Eye (tissue), 1 donor: ENCODE measurements at places on chromosomes 13 and 19.

DNA sequence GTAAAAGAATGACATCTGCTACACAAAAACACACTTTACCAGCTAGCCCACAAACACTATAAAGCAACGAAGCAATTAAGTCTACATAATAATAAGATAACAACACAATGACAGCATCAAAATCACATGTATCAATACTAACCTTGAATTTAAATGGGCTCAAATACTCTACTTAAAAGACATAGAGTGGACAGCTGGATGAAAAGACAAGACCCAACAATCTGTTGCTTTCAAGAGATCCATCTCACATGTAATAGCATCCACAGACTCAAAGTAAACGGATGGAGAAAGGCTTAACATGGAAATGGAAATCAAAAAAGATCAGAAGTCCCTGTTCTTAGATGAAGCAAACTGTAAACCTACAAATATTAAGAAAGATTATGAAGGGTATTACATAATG is 2175.9 kb downstream of the PCDH9 start:
- DNase-seq = no peak

GRCh38 chr19:50512999-50513745 is 541 bp downstream of the ASPDH start:
- DNase-seq = no peak

- DNase-seq = no peak
Measured at GRCh38 chr19:41944336-41944735, 14.8 kb downstream of the RABAC1 start.

DNA sequence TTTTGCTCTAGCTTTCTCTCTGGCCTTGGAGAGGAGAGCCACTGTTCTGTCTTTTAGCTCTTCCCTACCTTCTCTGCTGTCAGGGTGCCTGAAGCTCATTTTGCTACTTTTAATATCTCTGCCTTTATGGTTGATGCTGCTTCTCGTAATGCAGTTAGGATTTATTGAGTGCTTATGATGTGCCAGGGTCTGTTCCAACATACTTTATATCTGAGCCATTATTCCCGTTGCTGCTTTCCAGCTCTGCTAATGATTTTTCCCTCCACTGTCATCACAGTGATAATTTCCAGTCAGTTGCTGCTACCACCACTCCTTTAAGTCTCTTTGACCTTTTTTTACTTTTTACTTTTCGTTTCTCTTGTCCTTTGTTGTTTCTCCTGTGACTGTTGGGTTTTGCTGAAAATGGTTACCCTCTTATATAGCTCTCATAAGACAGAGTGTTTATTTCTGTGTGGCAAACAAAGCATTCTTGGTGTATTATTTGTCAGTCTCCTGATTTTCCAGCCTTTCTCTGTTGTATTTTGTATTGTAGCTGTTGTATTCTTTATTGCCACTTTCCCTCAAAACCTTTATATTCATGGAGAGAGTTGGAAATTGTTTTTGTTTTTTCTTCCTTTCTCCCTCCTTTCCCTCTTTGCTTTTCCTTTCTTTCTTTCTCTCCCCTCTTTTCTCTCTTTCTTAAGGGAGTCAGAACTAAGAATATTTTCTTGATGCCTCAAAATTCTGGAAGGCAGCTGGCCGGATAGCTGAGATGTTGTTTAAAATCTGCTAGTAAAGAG is 37.4 kb downstream of the COG6 start:
- DNase-seq = no peak

GRCh38 chr13:105276571-105276970 is 1258.9 kb downstream of the EFNB2 start:
- DNase-seq = no peak

- peak; percentile 87 for DNase-seq
Measured at GRCh38 chr13:51148952-51149573, 38.0 kb upstream of the C13orf42 start.

DNA sequence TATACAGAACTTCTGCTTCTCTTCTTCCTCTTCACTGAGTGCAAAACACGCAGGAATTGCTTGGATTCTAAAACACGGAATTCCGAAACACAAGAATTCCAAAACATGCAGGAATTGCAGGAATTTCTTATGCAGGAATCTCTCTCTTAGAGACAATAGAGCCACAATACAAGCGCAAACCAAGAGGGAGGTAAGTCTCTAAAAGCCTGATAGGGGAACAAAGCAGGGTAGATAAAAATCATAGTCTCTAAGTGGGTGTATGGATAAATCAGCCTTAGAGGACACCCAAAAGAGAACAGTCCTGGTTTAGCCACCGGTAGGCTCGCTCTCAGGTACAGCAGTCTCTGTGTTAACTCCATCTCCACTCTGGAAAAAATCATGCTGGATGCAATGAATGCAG is 112.9 kb downstream of the LHFPL6 start:
- no peak for DNase-seq

DNA sequence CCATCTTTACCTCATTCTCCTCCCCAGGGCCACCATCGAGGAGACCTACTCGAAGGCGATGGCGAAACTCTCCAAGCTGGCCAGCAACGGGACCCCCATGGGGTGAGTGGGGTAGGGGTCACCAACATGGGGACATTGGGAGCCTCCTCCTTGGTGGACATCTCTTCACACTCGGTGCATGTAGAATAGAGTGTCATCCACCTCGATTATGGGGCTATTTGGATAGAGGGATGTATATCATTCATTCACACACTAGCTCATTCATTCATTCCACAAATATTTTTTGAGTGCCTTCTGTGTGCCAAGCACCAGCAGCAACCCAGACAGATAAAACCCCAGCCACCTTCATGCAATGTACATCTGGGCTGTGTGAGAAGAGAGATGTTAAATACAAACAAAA is 13.1 kb downstream of the FCHO1 start:
- no peak for DNase-seq

DNA sequence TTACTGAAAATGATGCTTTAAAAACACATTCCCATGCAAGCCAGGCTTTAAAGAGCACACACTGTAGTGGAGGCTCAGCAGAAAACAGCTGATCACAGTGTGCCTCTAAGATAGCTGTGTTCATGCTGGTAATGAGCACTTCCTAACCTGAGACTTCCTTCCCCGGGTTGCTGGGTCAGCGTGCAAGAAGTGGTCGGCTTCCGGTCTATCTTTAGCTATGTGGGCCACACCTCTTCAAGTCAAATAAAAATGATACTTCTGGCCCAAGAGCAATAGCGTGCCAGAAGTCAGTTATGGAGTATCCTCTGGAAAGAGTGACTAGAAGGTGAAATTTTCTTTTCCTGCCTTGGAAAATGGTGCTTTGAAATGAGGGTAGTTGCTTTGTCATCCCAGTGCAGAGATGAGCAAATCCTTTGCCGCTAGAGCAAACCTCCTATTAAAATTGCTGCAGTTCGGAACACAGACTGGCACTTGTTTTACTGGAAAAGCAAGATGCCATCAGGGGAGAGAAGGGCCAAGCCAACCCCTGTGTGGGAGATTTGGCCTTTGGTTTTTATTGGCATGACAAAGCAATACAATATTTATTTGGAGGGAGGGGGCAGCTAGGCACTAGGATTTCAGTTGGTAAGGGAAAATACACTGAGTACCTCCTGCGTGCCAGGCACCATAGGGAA is 64.2 kb downstream of the ARHGAP35 start:
- no peak for DNase-seq

DNA sequence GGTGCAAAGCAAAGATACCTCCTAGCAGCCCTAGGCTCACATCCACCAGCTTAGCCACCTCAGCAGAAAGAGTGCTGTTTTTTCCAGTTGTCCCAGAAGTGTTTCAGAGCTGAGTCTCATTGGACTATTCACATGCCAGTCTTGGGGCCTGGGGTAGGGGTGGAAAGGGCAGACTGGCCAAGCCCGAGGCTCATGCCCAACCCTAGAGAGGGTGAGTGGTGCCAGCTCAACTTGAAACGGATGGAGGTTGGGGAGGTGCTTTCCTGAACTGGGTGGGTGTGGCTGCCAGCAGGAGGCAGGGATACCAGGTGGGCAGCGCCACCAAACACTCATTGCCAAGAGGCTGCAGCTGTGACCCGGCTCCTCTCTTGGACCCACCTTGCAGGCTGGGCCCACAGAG is 116.9 kb downstream of the DPF1 start:
- DNase-seq = no peak

- peak; percentile 21 for DNase-seq
Measured at GRCh38 chr13:107043021-107043956, 475.4 kb upstream of the ARGLU1 start.

GRCh38 chr13:52127378-52127777 is 1.5 kb downstream of the NEK5 start:
- DNase-seq = no peak

GRCh38 chr13:109235901-109236300 is 550.5 kb downstream of the IRS2 start:
- DNase-seq = no peak

GRCh38 chr19:48363500-48363809 is 285 bp downstream of the TMEM143 start:
- no peak for DNase-seq

GRCh38 chr19:8336072-8336569 is 6.9 kb downstream of the KANK3 start:
- no peak for DNase-seq

- no peak for DNase-seq
Measured at GRCh38 chr13:37076818-37077217, 17.3 kb upstream of the SUPT20H start.

- no peak for DNase-seq
Measured at GRCh38 chr13:44266305-44266704, 107.3 kb upstream of the SERP2 start.

GRCh38 chr13:105282406-105283285 is 1252.8 kb downstream of the EFNB2 start:
- DNase-seq = peak; percentile 25

DNA sequence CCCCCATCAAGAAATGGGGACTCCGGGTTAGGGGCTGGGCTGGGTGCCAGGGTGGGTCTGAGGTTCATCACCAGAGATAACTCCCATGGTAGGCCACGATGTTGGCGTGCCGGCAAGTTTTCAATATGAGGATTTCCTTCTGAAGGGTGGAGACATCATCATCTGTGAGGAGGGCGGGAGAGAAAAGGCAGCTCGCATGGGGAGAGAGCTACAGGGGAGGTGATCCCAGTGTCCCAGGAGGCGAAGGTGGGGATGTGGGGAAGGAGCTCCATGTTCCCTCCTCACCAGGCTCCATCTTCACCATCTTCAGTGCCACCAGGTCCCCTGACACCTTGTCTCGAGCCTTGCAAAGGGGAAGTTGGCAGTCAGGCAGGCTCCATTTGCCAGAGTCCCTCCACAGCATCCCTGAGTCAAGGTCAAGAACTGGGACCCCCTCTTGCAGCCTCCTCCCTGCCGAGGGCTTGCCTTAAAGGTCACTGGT is 430 bp downstream of the MAP4K1 start:
- no peak for DNase-seq

DNA sequence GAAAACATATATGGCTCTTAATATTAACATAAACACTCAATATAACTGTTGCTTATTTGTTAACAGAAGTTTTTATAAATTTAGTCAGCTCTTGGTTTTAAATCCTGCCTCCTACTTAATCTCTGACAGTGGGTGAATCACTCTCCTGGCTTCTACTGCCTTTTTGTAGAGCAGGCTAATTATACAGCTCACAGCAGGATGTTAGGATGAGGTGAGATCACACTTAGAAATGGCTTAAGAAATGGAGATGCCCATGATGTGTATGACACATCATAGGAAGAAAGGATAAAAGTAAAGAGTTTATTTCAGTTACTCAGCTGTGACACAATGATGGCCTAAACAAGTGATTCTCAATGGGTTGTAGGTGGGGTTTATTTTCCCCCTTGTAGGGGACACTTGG is 345.6 kb downstream of the SPRY2 start:
- DNase-seq = no peak

- DNase-seq = no peak
Measured at GRCh38 chr19:40416918-40417642, 3.9 kb upstream of the PRX start.

DNA sequence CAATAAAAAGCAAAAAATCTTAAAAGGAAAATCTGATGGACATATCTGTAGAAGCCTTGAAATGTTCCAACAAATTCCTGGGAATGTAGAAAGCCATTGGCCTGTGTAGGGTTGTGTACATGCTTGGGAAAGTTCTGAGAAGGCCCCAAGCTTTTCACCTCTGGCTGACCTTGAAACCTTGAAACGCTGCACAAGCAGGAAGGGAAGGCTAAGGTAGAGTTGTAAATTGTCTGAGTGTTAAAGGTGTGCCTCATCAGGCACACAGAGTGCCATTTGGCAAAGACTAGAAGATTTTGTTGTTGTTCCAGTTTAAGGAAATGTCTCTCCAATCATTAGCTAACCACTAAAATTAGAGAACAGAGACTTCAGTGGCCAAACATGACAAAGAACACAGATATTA is 10.4 kb downstream of the TSKS start:
- DNase-seq = no peak

GRCh38 chr19:35375505-35376307 is 4.8 kb downstream of the GPR42 start:
- no peak for DNase-seq

- DNase-seq = no peak
Measured at GRCh38 chr19:11247934-11248333, 8.5 kb downstream of the ANGPTL8 start.

GRCh38 chr19:54456423-54457373 is 6.9 kb downstream of the LENG9 start:
- no peak for DNase-seq

GRCh38 chr19:4951656-4952055 is 17.3 kb upstream of the KDM4B start:
- no peak for DNase-seq

GRCh38 chr19:52494518-52494917 is 33.0 kb upstream of the ZNF808 start:
- DNase-seq = no peak

- no peak for DNase-seq
Measured at GRCh38 chr13:59477011-59477410, 686.7 kb downstream of the DIAPH3 start.

DNA sequence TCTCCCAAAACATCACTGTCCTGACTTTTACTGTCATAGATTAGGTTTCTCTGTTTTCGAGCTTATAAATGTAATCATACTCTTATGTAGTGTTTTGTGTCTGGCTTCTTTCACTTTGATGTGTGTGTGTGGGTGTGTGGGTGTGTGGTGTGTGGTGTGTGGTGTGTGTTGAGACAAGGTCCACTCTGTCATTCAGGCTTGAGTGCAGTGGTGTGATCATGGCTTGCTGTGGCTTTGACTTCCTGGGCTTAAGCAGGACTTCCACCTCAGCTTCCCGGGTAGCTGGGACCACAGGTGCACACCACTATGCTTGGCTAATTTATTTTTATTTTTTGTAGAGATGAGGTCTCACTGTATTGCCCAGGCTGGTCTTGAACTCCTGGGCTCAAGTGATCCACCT is 59.6 kb downstream of the PDS5B start:
- no peak for DNase-seq

- no peak for DNase-seq
Measured at GRCh38 chr19:7328647-7329046, 20.1 kb upstream of the ARHGEF18 start.

DNA sequence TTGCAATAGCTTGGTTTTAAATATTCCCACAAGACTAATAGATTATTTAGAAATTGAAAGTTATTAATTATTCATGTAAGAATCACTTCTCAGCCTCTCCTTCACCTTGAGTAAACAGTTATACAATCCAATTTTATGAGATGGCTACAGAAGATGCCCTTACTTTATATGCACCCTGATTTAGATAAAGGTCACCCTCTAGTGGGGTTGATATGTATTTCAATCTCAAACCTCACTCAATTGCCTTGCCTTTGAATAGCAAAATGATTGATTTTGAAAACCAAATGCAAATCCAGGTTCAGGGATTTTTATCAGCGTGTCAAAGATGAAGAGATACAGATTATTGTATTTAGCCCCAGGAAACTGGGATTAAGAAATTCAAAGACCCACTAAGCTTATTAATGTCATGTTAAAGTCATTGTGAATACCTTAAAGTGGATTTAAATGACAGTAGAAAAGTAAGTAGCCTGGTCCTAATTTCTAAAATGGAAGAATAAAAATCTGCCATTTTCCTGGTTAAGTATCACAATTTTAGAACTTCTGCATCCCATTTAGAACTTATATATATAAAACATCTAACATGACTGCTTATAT is 305.1 kb downstream of the ITGBL1 start:
- peak; percentile 66 for DNase-seq
